ENCODE measurements at places on chromosomes 6 and 20.

GRCh38 chr6:148934961-148935360 is 188.1 kb downstream of the UST start:
- no peak for DNase-seq

DNA sequence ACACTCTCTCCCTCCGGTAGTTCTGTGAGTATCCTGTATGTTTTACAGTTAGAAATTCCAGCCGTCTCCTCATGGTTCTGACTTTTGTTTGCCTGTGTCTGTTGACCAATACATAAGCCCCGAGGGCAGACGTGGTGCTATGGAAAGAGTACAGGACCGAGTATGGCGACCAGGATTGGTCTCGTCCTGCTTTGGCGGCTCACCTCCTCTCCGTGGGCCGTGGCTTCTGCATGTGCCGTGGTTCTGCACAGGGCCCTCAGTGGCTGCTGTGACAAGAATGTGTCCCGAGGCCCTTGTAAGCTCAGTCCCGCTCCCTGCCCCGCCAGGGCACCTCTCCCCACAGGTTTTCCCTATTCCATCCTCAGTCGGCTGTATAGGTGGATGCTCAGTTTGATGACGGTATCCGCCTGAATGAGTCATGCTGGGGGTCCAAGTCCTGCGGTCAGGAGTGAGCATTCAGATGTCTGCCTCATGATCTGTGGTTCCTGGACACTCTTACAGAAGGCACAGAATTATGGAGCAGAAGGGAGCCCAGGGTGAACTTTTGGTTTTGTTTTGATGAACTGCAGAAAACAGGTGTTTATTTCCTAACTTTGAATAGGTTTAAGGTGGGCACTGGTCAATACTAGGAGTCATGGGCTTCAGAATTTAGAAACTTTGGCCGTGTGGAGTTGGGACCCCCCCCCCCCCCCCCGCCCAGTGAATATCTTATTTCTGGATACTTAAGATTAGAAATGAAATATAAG is 1.2 kb downstream of the ARFGAP1 start:
- DNase-seq = peak; percentile 85

- no peak for DNase-seq
Observed at GRCh38 chr20:33729101-33729500, 2.7 kb upstream of the ZNF341 start.

GRCh38 chr6:5672581-5673011 is 334.1 kb downstream of the NRN1 start:
- no peak for DNase-seq

DNA sequence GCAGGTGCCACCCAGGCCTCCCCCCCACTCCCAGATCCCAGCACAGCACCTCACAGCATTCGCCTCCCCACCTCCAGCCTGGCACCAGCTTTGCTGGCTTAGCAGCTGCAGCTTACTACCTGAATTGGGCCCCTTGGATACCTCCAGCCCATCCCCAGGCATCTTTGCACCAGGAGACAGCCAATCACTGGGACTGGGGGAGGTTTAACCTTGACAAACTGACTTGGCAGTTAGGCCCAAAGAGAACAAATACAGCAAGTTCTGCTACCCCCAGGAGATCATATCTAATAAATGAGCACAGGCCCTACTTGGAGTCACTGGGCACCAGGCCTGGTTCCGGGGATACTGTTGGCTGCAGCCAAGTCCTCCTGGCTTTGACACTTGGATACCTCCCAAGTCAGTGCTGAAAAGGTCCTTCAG is 8.8 kb downstream of the PDRG1 start:
- no peak for DNase-seq

DNA sequence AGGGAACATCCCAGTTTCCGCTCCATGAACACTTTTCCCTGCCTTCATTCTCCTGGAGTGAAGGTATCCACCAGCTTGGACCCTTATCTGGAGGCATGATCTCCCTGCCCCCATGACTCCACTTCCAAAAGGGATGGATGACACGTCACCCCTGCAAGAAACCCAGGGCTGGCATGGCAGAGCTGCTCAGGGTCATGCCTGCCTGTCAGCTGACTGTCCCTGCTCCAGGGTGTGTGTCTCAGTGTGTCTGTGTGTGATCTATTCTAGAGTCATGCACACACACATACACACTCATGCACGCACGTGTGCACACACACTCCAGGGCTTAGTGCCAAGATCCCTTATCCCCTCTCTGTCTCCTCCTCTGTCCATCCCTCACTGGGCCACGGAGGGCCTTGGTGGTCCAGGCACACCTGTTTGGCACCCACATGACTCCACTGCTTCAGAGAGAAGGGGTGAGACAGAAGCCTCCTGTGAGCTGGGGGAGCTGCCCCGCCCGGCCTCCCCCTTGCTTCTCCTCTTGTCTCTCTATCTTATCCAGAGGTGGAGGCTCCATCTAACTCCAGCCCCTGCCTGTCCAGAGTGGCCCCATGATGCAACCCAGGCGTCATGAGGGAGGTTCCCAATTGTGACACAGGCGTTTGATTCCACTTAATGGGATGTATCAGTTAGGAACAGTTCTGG is 290.9 kb downstream of the CDC5L start:
- DNase-seq = no peak

- no peak for DNase-seq
Observed at GRCh38 chr6:3987053-3987452, 91.9 kb downstream of the FAM217A start.

DNA sequence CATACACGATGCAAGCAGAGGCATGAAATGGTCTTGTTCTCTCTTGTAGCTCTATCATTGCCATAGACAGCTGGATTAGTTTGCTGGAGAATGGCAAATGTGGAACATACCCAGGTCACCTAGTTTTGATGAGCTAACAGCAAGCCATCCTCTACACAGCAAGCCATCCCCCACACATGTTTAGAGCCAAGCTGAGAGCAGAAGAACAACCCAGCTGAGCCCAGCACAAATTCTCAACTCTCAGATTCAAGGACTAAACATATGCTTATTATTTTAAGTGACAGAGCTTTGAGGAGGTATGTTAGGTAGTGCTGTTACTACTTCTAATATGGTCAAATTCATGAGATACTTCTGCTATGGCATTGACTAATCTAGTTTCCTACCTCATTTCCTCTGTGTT is 230.3 kb downstream of the OTOR start:
- DNase-seq = no peak

GRCh38 chr6:46175446-46175845 is 4.7 kb upstream of the ENPP5 start:
- no peak for DNase-seq

DNA sequence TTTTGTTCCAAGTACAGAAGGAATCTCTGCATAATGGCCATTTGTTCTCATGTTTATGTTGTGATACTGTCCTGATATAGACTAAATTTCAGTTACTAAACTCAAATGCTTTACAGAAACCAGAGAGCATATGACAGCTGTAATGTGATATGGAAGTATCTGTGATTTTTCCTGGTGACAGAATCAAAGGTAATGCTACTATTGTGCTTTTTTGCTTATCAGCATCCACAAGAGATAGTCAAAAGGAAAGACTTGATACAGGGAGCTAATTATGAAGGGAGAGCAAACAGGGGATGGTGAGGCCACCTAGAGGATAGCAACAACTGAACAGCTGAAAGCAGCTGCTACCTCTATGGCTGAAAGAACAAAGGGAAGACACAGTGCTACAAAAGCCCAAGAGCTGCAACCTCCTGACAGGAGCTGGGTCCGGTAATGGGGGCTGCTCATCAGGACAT is 181.4 kb downstream of the PHF3 start:
- DNase-seq = peak; percentile 7

DNA sequence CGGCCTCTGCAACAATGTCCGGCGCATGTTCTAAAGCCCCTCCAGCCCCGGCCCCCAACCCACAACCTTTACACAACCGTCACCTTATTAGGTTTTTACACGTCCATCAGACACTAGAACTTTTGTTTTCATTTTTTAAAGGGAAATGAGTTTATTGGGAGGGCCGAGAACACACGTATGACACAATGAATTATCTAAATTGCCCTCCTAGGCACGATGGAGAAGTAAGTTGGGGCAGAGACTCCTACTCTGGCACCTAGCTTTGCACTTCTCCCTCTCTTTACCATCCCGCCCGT is 1.2 kb upstream of the DLL1 start:
- DNase-seq = no peak

- peak; percentile 97 for DNase-seq
Observed at GRCh38 chr20:25076731-25077609, 5.0 kb downstream of the VSX1 start.

DNA sequence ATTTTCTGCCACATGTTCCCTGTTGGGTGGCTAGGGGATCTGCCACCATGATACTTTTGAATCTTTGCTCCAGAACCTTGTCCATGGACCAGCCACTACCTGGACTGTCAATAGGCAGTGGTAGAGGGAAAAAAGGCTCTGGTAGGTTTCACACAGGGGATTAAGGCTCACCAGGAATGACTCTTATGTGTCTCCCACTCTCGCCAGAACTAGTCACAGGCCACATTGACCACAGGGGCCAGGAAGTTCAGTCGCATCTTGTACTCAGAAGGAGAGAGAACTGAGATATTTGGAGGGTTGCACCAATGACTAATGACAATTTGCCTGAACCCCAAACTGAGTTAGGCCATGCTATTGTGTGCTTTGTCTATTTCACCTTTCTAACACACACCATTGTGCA is 23.6 kb upstream of the APCDD1L start:
- DNase-seq = no peak

DNA sequence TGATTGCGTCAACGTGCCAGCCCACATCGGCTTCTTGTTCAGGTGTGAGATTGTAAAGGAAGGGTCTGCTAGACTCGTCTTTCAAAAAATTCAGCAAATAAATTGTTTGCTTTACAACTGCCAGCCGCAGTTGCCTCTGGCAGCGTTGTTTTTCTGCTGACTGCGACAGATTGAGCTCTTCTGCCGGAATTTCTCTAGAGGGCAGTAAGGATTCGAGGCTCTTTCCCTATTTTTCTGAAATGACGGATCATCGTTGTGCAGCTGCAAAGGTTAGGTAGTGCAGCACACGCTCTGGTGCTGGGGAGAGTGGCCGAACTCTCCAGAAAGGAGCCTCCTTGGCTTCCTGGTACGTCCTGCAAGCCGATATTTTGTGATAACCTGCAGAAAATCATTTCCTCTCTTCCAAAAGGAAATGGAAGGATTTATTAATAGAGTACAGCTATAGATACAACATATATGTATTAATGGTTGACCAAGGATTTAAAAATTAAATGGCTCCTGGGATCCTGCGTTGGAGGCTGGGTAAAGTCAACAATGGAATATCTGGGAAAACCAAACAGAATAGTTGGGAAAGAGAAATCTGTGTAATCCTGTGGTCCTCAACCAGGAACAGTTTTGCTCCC is 121.9 kb upstream of the ZFP64 start:
- peak; percentile 66 for DNase-seq

DNA sequence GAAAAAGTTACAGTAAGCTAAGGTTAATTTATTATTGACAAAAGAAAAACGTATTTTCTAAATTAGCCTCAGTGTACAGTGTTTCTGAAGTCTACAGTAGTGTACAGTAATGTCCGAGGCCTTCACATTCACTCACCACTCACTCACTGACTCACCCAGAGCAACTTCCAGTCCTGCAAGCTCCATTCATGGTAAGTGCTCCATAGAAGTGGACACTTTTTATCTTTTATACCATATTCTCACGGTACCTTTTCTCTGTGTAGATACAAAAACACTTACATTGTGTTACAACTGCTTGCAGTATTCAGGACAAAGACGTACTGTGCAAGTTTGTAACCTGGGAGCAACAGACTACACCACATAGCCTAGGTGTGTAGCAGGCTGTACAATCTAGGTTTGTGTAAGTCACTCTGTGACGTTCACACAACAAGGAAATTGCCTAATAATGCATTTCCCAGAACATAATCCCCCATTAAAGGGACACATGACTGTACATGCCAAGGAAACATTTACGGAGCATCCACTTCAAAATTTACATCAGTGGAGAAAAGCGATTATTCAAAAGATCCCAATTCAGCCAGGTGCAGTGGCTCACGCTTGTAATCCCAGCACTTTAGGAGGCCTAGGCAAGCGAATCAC is 133.4 kb downstream of the BANF2 start:
- no peak for DNase-seq

DNA sequence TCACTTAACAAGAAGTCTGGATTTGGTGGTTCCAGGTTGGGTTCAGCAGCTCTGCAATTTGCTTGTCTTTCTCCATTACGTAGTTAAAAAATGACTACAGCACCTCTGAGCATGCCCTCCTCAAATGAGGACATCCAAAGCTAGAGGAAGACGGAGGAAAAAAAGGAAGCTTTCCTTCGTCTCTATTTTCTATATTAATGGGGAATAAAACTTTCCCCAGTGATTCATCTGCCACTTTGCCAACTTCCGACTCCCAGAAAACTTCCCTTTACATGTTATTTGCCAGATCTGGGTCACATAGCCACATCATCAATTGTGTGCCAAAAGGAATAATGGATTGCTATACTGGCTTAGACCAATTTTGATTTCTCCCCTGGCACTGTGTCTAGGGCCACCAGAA is 69.5 kb downstream of the ZFAND3 start:
- no peak for DNase-seq

GRCh38 chr6:148874698-148875293 is 128.0 kb downstream of the UST start:
- DNase-seq = no peak

- peak; percentile 23 for DNase-seq
Observed at GRCh38 chr20:41784209-41784958, 166.2 kb upstream of the CHD6 start.

GRCh38 chr6:126957721-126958120 is 160.8 kb upstream of the RSPO3 start:
- no peak for DNase-seq

- DNase-seq = no peak
Observed at GRCh38 chr20:29750268-29750899, 1507.1 kb upstream of the DEFB115 start.

DNA sequence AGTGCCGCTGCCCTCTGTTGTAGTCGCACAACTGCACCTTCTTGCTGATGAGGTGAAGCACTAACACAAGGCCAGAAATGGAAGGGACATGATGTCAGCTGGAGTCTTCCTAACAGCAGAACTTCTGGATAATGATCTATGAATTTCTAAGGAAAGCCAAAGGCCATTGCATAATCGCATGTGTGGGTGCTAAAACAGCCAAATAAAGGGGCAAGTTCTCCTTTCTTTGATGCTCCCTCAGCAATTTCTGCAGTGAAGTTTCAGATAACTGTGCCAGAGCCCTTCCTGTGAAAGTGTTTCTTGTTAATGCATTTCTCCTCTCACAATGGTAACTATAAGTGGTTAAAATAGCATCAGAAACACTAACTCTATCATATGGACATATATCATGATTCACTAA is 8.0 kb upstream of the F13A1 start:
- no peak for DNase-seq

DNA sequence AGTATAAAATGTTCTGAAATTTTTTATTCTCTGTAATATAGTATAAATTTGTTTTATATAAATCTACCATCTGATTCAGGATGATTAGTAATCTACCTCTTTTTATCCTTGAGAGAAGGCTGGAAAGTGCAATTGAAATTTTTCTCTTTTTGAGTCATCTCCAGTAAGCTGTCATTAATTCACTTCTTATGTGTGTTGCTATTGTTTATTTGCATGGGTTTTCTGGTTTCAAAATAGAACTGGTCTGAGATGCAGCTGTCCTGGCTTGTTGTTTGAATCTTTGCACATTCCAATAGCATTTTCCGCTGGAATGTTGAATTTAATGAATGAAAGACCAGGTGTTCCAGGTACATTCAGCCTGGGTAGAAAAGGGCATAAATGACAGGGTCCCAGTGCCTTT is 24.3 kb upstream of the TAB2 start:
- DNase-seq = no peak

- DNase-seq = peak; percentile 25
Observed at GRCh38 chr20:25470045-25470444, 62.6 kb downstream of the GINS1 start.

All from SW480 (cell line).